ENCODE measurements at places on chromosomes 5 and 9. TPM values are rescaled to one million over a fixed set of nuclear protein-coding genes. Genes with fewer than 3 reads are reported as not detected.

- no peak for DNase-seq
Measured at GRCh38 chr9:15641291-15641690, 88.4 kb downstream of the CCDC171 start.

The CATSPER3 gene
- 1.4 TPM for polyA plus RNA-seq

The SNCB gene
- polyA plus RNA-seq: not detected

- no peak for DNase-seq
Measured at GRCh38 chr5:43564289-43564850, 7.5 kb upstream of the PAIP1 start.

- DNase-seq: no peak
Measured at GRCh38 chr9:99253134-99253533, 31.1 kb downstream of the SEC61B start.

DNA sequence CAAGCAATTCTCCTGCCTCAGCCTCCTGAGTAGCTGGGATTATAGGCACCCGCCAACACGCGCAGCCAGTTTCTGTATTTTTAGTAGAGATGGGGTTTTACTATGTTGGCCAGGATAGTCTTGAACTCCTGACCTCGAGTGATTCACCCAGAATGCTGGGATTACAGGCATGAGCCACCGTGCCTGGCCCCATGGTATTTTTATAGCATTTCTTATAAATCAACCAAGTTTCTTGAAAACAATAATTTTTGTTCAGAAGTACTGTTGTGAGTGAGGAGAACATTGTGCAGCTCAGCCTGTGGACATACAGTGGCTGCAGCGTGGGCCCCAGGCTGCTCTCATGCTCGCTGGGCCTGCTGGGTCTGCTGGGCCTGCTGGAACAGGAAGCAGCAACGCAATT is 45.3 kb downstream of the MAP1B start:
- DNase-seq: no peak

GRCh38 chr5:21817668-21818369 is 1035.3 kb downstream of the CDH12 start:
- DNase-seq: no peak

DNA sequence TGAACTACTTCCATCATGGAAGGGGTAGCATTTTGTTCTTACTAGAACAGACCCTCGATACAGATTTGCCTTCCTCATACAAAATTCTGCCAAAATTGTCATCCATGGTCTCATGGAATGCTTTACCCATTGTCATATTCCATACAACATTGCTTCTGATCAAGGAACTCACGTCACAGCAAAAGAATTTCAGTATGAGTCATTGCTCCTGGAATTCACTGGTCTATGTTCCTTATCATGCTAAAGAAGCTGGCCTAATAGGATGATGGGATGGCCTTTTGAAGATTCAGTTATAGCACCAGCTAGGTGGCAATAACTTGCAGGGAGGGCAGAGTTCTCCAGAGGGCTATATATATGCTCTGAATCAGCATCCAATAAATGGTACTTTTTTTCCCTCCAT is 18.2 kb upstream of the FNIP1 start:
- no peak for DNase-seq

DNA sequence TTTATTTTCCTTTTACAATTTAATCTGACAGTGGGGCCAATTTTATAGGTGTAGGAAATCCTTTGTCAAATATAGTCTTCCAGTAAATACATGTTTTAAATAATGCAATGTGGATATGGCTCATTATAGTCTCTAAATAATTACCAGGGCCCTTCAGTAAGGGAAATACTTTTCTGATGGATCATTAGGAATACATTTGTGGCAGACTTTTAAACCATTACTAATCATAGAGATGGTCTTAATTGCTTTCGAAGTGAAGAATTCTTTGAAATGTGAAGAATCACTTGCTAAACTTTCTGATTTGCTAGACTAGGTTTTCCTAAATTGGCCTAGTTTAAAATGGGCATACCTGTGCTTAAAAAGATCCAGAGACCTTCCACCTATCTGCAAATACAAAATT is 105.6 kb upstream of the ELL2 start:
- no peak for DNase-seq

The ARL14EPL gene
- polyA plus RNA-seq: not detected

- DNase-seq: no peak
Measured at GRCh38 chr9:1708219-1708618, 306.9 kb upstream of the SMARCA2 start.

DNA sequence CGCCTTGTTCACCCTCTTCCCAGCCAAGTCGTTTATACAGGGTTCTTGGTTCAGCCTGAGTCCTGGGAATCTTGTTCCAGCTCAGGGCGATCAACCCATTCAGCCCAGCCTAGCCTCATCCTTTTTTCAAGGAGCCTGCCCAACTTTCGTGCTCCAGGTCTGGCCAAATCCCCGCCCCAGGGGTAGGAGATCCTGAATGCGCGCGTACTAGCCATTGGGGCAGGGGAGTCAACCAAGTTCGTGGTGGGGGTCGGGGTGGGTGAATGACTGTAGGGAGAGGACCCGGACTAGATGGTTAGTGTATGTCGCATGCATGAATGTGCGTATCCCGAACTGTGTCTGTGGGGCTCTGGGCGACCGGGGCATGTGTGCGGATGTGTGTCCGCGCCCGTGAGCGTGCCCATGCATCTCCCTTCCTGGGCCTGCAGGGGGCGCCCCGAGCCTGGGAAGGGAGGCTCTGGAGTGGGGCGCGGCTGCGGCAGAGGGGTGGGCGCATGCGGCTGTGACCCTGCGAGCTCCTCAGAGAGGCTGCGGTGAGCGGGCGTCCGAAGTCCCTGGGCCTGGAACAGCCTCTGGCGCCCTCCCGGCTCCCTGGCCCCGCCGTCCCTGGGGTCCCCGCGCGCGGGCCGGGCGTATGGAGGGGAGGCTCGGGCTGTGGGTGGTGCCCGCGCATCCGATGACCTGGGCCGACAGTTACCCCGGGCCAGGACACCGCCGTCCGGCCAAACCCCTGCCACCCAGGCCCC is 8.7 kb downstream of the CCL21 start:
- peak; percentile 90 for DNase-seq

- no peak for DNase-seq
Measured at GRCh38 chr5:173517648-173518047, 98.8 kb downstream of the BOD1 start.

The LCN1 gene
- polyA plus RNA-seq: not detected

DNA sequence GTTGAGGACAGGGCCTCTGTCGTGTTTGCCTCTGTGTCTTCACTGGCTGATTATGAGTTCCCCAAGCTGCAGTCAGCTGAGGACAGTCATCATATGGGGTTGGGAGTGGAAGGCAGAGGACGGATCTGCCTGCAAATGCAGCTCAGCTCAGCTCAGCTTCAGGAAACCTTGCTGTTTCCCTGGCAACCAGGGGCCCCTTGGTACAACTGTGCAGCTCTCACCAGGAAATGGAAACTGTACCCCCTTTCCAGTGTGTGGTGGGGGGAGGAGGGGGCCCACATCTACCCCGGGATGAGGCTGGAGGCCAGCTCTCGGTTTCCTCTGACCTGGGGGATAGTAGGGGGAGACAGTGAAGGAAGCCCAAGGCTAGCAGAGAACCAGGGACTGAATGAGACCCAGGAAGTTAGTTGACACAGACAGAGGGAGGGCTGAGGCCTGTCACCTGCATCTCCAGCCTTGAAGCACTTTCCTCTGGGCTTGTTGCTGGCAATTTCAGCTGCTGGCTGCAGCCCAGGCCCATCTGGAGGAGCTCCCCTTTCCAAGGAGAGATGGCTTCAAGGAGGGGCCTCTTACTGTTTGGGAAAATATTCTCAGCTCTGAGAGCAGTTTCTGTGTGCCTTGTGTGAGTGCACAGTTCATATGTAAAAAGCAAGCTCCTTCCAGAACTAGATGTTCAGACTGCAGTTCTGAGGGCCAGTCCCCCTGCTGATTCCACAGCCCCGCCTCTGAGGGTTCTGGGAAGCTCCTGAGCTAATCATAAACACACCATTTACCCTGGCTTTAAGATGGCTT is 6.9 kb downstream of the ANXA6 start:
- DNase-seq: peak; percentile 86

- no peak for DNase-seq
Measured at GRCh38 chr9:35262064-35262463, 100.3 kb downstream of the UNC13B start.

GRCh38 chr5:120362426-120362825 is 101.7 kb upstream of the PRR16 start:
- DNase-seq: no peak

- peak; percentile 71 for DNase-seq
Measured at GRCh38 chr5:134227259-134227658, 1.4 kb upstream of the PPP2CA start.

DNA sequence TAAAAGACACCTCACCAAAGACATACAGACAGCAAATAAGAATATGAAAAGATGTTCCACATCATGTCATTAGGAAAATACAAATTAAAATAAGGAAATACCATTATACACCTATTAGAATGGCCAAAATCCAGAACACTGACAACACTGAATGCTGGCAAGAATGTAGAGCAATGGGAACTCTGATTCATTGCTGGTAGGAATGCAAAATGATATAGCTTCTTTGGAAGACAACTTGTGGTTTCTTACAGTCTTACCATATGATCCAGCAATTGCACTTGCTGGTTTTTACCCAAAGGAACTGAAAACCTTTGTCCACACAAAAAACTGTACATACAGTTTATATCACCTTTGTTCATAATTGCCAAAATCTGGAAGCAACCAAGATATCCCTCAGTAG is 6.5 kb downstream of the TMEM161B start:
- DNase-seq: no peak

GRCh38 chr5:93622240-93622885 is 39.3 kb downstream of the NR2F1 start:
- DNase-seq: peak; percentile 71

- DNase-seq: no peak
Measured at GRCh38 chr9:120463765-120464164, 116.2 kb downstream of the CDK5RAP2 start.

DNA sequence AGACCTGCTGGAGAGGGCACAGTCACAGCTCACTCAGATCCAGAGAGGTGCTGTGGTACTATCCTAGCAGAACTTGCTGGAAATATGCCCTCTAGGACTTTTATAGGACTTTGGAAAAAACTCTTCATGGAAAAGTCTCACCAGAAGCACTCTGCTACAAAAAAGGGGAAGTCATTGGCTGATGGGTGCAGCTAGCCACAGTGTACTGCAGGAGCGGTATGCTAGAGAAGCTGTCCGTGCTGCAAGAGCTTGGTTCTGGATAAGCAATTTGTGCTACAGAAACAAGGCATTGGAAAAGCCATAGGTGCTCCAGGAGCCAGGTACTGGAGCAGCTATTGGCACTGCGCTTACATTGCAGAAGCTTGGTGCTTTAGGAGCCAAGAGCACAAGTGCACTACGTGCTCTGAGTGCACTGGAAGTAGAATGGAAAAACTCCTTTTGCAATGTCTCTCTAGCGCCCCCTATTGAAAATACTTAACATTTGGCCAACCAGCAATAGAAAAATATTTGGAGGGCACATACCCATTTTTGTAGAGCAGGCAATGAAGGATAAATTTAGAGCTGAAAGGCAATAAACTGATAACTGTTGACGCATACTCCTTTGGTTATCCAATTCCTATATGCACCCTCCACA is 83.4 kb downstream of the MEGF10 start:
- DNase-seq: no peak

- DNase-seq: no peak
Measured at GRCh38 chr5:124182133-124182532, 564.3 kb downstream of the ZNF608 start.

The FOXD4L6 gene
- polyA plus RNA-seq: not detected

DNA sequence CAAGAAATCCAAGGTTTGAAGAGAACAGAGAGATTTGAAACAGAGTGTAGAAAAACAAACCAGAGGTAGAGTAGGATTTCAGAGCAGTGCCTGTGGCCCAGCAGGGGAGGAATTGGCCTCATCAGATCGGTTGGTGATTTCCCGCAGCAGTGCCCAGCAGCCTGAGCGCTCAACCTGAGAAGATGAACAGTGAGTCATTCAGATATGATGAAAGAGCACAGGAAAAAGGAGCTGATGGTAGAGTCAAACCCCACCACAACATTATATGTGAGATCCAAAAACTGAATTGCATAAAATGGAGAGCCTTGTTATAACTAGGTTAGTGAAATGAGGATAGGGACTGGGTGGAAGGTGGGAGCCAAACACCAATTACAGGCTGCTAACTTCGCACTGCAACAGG is 248.9 kb downstream of the PIK3R1 start:
- no peak for DNase-seq

DNA sequence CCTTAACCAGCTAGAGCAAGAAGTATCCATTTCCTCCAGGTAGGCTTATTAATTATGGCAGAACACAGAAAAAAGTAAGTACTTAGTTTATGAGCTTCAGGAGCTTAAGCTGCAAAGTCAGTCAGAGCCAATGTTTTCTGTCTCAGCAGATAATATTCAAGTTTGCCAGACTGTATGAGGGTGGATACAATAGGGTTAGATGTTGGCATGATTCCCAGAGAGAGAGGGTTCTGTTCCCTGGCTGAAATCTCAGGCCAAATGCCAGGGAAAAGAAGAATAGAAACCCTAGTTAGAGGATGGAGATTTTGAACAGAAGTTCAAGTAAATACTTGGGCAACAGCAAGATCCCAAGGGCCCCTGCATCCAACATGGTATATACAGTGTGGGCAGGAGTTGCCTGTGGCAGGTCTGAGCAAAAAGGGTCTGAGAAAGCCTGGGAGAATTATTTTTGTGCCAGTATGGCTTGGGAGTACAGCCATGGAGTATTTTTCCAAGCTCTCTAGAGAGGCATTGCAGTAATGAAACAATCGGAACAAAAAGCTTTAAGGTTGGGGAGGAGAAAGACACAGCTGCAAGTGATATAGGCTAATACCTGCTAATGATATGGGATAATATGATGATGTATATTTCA is 31.0 kb upstream of the ISOC1 start:
- DNase-seq: no peak

DNA sequence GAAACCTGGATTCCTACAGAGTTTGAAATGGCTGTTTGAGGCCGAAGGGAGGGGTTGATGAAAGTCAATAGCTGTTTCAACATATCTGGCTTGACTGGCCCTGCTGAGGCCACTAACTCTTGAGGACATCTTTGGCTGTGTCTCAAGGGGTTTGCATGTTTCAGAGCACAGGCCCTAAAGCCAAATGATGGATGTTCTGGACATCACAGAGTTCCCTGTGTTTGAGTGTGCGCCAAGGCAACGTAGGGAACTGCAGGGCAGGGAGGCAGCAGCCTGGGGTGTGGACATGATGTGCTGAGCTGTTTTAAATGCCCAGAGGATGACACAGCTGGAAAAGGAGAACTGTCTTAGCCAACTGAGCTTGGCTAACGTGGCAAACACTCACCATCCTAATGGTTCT is 89.6 kb downstream of the RAPGEF1 start:
- DNase-seq: no peak

Data from kidney (tissue), 22 donors.